ENCODE measurements at places on chromosomes 16 and 17.

DNA sequence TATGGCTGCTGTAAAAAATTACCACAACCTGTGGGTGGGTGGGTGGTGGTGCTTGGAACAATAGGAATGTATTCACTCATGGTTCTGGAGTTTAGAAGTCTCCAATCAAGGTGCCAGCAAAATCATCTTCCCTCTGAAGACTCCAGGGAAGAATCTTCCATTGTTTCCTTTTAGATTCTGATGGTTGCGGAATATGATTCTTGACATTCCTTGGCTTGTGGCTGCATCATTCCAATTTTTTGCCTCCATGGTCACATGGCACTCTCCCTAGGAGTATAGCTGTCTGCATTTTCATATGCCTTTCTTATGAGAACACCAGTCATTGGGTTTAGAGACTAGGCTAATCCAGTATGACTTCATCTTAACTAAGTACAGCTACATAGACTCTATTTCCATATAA lies 401.0 kb downstream of the HS3ST3B1 start:
- DNase-seq: no peak

DNA sequence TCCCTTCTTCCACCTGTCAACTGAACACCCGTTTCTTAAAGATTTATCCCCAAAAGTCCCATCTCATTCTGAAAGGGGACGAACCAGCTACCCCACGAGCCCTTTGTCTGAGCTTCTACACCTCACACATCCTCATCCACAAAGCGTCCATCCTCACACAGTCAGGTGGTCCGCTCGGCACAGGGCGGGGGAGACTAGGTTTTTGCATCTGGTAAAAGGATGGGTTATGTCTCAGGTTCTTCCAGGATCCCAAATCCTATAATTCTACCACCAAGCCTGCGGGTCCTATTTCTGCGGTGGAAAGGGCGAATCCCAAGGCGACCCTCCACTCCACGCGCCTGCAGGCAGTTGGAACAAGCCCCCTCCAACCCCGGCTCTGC lies 458 bp downstream of the GFOD2 start:
- DNase-seq: no peak

DNA sequence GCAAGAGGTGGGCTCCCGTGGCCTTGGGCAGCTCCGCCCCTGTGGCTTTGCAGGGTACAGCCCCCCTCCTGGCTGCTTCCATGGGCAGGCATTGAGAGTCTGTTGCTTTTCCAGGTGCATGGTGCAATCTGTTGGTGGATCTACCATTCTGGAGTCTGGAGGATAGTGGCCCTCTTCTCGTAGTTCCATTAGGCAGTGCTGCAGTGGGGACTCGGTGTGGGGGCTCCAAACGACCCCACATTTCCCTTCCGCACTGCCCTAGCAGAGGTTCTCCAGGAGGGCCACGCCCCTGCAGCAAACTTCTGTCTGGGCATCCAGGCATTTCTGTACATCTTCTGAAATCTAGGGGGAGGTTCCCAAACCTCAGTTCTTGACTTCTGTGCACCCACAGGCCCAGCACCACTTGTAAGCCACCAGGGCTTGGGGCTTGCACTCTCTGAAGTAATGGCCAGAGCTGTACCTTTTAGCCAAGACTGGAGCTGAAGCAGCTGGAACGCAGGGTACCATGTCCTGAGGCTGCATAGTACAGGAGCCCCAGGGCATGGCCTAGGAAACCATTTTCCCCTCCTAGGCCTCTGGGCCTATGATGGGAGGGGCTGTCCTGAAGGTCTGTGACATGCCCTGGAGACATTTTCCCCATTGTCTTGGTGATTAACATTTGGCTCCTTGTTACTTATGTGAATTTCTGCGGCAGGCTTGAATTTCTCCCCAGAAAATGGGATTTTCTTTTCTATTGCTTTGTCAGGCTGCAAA lies 6.0 kb downstream of the PRKAR1A start:
- no peak for DNase-seq

DNA sequence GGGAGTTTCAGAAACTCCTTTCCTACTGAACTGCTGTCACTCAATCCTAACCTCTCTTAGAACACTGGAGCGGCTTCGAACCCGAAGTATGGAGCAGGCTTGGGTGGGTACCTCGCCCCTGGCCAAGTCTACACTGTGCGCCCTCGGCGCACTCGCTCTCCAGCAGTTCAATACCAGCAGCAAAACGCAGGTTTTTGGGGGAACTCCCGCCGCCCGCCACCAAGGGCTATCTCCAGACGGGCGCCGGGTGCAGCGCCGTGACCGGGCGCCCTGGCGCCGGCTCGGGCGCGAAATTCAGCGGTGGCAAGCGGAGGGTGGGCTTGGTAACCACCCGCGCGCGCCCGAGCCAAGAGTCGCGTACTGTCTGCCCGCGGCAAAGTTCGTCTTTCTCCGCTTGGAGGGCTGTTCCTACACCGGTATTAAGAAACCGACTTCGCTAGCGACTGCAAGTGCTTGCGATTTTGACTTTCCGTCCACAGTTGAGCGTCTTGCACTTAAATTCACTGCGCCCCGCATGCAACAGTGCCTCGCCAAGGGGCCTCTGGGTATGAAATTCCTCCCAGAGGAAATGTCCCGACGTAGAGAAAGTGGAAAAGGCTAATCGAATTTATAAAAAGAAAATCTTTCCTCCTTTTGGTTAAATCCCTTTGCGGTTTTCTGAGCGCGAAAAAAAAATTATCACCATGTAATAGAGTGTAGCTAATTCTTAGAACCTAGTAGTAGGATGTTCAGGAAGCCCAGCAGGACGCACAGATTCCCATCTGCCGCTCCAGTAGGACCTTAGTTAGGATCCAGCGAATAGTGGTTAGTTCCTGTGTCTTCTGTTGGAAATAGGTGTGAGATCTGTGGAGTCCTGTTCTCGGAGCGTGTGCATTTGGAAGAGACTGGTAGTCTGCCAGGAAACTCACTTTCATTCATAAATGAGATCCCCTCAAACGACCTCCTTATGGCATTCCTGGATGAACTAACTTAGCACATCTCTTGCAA lies 5.0 kb upstream of the SALL1 start:
- DNase-seq: no peak
